T-helper 22 cell (primary cell): ENCODE measurements at places on chromosomes 11 and 22.

- no peak for DNase-seq
Observed at GRCh38 chr11:96265220-96265737, 77.7 kb downstream of the MAML2 start.

DNA sequence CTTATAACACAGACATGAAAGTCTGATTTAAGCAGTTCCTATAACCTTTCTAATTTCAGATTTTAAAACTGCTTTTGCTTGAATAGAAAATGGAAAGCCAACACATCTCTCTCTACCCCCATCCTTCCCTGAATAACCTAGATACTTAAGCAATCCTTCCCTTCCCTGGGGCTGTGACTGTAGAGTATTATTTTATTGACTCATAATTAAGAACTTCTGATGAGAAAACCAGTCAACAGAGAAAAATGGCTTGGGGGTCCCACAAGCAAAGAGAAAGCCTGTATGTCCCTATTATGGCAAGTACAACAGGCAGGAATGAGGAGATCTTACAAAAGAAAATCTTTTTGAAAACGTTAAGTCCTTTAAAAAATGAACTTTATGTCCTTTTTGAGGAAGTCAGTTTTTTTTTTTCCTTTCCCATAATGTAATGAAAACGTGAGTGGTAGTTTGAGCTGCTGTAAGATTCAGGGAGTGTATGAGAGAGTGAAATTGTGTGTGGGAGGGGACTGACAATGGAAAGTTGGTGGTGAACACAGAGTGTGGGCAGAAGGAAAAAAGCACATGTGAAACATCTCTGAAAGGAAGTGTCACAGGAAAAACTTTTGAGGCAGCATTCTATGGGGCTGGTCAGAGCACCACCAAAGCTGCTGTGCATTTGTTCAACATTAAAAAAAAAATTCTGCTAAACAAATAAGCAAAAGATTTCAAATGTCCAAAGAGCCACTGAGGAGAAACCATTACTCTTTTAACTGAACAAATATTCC lies 154.6 kb downstream of the MAML2 start:
- DNase-seq = no peak

DNA sequence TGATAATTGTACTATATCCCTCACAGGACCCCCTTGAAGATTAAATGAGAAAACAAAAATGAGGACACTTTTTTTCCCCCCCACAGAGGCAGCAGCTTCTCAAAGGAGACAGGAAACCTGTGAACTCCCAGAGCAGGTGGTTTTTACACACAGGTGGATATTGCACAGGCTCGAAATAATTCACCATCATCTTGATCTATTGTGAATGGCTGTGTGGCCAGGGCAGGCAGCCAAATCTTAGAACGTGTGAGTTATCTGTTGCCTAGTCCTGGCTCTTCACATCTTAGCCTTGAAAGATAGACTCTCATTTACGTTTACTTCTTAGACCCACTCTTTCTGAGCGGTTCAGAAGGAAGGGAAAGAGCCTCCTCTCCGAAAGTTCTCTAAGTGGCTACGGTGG lies 23.5 kb downstream of the PPFIBP2 start:
- DNase-seq = no peak

- no peak for DNase-seq
Observed at GRCh38 chr22:46533070-46533833, 4.2 kb downstream of the CELSR1 start.

- no peak for DNase-seq
Observed at GRCh38 chr11:132177106-132177505, 806.7 kb downstream of the NTM start.

GRCh38 chr22:39941601-39942000 lies 18.6 kb upstream of the TMA7B start:
- DNase-seq = no peak

DNA sequence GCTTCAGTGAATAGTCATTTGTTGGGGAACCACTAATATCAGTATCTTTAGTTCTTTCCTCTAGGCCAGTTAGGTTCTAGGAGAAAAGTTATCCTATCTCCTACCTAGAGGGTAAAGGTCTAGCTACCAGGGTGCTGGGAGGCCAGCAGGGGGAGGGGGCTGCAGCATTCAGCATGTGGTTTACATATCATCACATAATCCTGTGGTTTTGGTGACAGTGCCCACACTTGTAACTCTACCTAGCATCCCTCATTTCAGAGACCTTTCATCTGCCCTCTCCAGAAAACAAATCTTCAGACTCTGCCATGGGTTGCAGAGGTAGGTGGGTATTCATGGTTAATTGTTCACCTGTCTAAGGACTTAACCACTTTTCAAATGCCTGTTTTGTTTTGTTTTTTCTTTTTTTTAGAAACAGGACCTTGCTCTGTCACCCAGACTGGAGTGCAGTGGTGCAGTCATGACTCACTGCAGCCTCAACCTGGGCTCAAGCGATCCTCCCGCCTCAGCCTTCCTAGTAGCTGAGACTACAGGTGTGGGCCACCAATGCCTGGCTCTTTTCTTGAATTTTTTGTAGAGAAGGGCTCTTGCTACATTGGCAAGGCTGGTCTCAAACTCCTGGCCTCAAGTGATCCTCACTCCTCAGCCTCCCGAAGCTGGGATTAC lies 146.8 kb downstream of the ENTHD1 start:
- no peak for DNase-seq

GRCh38 chr11:130144141-130144540 lies 15.4 kb upstream of the ST14 start:
- no peak for DNase-seq

- DNase-seq = no peak
Observed at GRCh38 chr11:24585192-24585591, 88.3 kb downstream of the LUZP2 start.

DNA sequence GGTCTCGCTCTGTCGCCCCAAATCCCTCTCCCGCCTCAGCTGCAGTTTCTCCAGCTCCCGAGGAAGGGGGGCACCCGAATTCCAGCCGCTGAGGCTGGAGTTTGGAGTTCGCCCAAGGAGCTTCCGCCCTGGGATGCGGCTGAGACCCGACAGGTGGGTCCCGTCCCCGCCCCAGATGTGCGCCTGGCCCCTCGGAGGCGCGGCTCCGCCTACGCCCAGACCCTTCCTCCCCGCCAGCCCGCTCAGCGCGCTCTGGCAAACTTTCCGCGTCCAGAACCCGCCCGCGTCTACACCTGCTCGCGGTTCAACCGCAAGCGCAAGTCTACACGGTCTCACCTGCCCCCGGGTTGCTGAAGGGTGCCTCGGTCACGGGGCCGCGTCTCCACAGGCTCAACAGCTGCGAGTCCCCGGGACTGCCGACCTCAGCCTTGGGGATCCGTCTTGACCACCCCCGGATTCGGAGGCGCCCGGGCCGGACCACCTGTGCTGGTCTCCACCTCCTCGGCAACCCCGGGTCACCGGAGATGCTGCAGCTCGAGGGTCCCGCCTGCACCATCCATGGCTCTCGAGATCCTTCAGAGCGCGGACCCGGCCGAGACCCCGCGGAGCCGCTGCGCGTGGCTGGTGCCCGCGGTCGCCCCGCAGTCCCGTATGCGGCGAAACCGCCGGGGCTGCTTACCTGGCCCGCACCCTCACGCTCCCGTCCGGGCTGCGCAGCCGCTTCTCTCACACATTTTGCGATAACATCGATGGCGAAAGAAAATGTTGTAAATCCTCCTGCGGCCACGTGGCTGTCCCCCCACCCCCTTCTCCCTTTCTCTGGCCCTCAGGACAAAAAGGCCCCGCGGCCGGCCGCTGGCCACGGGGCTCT lies 63.6 kb downstream of the NFAM1 start:
- DNase-seq = peak; percentile 12

DNA sequence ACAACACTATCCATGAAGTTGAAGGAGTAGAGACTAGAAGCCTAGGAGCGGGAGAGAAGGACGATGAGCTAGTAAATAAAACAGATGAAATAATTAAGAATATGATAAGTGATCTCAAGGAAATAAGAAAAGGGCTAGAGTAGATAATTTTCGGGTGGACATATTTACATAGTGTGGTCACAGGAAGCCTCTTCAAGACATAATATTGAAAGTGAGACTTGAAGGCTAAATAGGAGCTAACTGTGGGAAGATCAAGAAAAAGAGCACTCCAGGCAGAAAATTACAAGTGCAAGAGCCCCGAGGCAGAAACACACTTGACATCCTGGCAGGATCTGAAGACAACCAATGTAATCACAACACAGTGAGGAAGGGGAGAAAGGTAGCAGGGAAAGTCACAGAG lies 11.9 kb upstream of the PPFIBP2 start:
- no peak for DNase-seq

DNA sequence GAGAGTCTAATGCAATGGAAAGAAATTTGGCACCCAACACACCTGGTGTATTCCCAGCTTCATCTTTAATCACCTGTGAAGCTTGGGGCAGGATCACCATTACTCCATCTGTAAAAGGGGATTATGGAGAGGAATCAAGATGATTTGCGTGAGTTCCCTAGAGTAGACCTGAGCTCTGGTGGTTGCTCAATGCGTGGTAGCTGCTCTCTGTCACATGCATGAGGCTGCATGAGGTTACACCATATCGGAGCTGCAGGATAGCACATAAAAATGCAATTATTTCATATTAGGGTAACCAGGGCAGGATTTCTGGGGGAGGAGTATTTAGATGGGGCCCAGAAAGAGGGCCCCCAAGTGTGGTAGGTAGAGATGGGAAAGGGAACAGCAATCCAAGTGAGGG lies 35.3 kb upstream of the CLMP start:
- DNase-seq = no peak

- no peak for DNase-seq
Observed at GRCh38 chr11:15688351-15688792, 573.6 kb downstream of the INSC start.

DNA sequence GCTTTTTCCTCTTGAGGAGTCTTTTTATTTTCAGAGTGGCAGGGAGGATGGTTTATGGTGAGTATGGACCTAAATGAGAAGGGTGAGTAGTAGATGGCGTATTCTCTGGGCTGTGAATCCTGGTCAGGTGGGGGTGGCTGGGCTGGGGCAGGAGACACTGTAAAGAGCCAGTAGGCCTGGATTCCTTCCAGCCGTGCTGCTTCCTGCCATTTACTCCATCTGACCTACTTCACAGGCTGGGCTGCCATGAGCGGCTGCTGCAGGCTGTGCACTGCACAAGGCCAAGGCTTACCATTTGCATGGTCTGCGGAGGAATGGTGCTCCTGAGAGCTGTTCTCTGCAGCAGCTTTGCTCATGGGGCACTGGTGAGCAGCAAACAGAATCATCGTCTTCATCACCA lies 297.6 kb downstream of the KIRREL3 start:
- DNase-seq = no peak

GRCh38 chr22:39312410-39312809 lies 7.0 kb downstream of the RPL3 start:
- no peak for DNase-seq

- no peak for DNase-seq
Observed at GRCh38 chr11:67357831-67358670, 4.7 kb upstream of the POLD4 start.

GRCh38 chr11:116415095-116415494 lies 357.7 kb downstream of the BUD13 start:
- DNase-seq = no peak

DNA sequence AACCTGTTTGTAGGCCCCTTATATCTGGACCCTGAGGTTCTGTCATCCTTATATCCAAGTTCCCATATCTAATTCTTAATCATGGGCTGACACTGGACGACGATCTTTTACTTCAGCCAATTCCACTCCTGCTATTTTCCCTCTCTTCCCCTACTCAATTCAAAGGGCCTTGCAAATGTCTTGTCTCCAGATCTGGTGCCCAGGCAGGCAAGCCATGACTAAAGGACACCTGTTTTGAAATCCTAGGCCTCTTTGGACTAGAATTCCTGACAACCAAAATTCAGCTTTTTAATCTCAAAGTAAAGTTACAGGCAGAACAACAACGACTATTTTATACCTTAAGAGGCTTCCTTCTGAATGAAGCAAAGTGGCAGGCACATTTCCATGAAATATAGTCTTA lies 963.4 kb downstream of the DLG2 start:
- DNase-seq = no peak

DNA sequence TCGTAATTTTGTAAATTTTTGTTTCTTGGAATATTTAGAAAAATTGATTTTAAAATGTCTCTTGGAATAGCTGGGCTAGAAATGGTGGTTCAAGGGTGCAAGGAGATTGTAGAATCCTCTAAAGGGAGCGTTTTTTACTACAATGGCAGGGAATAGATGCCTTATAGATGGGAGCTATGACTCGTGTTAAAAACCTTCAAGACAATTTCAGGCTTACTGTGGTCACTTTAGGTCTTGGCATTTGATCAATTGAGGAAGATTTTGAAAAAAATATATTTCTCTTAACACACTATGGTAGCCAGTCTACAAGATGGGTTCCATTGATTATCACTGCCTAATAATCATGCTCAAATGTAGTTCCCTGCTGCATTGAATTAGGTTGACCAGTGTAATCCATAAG lies 25.0 kb downstream of the METTL15 start:
- no peak for DNase-seq

DNA sequence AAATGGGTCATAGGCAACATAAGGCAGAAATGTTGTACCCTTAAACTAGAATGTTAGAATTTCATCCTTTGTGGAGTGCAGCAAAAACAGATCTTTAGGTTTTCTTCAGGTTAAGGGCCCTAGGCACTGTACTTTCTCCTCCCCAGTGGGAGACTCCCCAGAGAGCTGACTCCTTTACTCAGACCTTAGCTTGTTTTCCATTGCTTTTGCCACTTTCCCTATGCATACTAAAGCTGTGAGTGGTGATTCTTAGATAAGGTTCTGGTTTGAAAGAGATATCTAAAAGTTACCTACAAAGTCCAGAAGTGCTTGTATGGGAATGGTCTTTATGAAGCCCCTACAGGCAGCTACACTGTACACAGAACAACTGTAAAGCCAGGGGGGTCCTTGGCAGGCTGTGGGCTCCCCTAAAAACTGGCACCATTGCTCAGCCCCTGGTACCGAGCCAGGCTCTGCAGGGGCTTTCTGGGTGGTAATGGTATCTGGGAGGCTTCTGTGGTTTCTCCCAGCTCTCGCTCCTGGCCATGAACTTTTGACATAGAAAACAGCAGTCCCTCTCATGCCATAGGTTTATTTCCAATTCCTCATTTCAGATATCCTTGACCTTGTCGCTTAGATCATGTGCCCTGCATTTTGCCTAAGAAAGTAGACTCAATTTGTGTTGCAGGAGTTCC lies 23.2 kb downstream of the AMOTL1 start:
- DNase-seq = no peak

DNA sequence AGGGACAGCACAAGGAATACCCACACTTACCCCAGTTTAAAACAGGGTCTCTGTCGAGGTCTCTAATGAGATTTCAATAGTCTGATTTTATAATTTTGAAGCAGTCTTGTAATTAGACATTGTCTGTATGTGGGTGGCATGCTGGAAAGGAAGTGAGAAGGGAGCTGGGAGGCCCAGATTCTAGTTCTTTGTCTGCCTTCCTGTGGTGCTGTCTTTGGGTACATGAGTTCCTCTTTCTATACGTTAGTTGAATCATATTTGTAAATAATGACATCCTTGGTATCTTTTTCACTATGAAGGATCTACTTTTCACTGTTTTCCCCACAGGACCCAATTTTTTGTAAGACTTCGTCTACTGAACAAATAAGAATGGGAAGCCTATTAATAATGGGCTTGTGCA lies 42.0 kb upstream of the TENM4 start:
- DNase-seq = no peak

DNA sequence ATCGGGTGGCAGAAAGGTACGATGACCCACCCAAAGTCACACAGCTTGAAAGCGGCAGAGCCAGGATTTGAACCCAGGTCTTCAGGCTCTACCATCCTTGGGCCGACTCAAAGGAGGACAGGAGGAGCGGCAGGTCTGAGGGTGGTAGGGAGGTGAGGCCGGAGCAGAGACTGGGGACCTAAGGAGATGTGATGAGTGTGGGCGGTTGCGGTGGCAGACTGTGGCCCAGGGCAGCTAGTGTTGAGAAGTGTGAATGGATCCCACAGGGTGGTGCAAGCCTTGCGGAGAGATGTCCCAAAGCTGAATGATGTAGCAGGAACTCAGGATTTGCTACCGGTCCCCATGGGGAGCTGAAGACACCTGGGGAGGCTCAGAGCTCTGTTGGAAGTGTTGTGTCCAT lies 180.2 kb downstream of the MYO18B start:
- no peak for DNase-seq
